ENCODE measurements at places on chromosomes 3 and 15.

GRCh38 chr3:15521573-15521965 lies at the start of gene COLQ:
Gene COLQ, minus strand, starts transcription at chr3:15521706. Its CDS starts 81 bp downstream, at chr3:15521625.
- peak; percentile 23 for DNase-seq

- no peak for DNase-seq
Observed at GRCh38 chr3:108713816-108714215, 43.4 kb downstream of the RETNLB start.

DNA sequence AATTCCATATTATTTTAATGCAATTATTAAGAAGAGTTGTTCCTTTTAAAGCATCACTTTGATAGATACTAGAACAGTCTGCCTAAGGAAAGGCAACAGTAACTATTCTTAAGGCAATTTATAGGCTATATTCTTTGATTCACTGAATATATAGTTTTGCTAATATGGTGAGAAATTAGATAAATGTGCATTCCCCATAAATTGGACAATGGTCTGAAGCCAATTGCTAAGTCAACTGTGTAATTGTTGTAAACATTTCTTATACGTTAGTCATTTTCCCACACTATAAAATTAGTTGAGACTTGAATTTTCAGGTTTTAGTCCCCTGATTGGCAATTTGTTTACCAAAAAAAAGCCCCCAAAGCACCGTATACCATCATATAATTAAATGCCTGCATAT lies 263.0 kb upstream of the NECTIN3 start:
- no peak for DNase-seq

GRCh38 chr15:82810061-82810889 lies 847 bp downstream of the WHAMM start:
- peak; percentile 71 for DNase-seq

DNA sequence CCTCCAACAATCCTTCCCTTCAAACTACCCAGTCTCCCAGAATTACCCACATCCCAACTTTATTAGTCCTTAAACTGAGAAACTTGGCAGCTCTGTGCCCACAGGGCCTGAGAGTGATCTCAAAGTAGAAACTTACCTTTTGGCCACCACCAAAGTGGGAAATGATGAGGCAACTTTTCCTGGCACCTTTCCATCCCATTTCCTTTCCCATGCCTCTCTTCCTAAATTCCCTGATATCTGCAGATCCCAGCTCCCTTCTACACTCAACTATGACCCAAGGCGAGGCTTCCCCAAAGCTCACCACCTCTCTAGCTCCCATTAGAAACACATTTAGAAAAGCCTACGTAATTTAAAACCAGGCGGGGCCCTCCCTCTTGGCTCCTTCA lies 271.9 kb downstream of the FOXP1 start:
- no peak for DNase-seq

- no peak for DNase-seq
Observed at GRCh38 chr15:67510597-67511190, 10.2 kb upstream of the C15orf61 start.

GRCh38 chr3:127035677-127036076 lies 52.8 kb downstream of the PLXNA1 start:
- DNase-seq = no peak

DNA sequence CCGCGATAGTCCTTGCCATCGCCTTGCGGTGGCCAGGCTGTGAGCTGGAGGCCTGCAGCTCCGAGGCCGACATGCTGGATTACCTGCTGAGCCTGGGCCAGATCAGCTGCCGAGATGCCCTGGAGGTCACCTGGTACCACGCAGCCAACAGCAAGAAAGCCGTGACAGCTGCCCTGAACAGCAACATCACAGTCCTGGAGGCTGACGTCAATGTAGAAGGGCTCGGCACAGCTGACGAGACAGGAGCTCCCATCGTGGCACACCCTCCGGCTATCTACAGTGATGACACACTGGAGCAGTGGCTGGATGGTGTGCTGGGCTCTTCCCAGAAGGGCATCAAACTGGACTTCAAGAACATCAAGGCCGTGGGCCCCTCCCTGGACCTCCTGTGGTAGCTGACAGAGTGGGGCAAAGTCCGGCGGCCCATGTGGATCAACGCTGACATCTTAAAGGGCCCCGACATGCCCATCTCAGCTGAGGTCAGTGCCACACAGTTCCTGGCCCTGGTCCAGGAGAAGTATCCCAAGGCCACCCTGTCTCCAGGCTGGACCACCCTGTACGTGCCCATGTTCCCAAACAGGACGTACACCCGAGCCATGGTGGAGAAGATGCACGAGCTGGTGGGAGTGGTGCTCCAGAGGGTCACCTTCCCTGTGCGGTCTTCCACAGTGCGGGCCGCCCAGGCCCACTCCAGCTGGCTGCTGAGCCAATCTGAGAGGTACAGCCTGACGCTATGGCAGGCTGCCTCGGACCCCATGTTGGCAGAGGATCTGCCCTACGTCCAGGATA lies 70.2 kb downstream of the FAM43A start:
- DNase-seq = no peak

DNA sequence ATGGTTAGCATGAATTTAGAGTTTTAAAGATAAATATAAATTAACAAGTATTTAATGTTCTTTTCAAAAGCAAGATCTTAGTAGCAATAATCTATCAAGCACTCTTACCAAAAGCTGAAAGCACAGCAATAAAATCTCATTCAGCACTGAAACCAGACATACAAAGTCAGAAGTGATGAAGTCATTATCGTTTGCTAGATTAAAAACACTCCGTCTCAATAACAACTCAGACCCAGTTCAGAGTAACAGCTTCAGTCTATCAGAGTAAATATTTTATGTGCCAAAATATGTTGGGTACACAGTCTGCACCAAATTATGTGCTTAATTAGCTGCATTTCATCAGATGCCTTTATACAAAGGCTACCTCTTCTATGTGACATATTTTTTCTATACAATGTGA lies 41.6 kb downstream of the CPA3 start:
- no peak for DNase-seq

GRCh38 chr3:142796823-142797222 lies 73.0 kb downstream of the TRPC1 start:
- DNase-seq = no peak

GRCh38 chr3:179156775-179157174 lies 8.6 kb downstream of the PIK3CA start:
- no peak for DNase-seq

- DNase-seq = peak; percentile 16
Observed at GRCh38 chr3:142239421-142239820, 14.0 kb upstream of the GK5 start.

- no peak for DNase-seq
Observed at GRCh38 chr3:55770077-55770476, 283.0 kb upstream of the WNT5A start.

GRCh38 chr3:177563243-177563780 lies 366.0 kb upstream of the TBL1XR1 start:
- DNase-seq = no peak

GRCh38 chr3:18012436-18012835 lies 270.0 kb upstream of the TBC1D5 start:
- DNase-seq = no peak

DNA sequence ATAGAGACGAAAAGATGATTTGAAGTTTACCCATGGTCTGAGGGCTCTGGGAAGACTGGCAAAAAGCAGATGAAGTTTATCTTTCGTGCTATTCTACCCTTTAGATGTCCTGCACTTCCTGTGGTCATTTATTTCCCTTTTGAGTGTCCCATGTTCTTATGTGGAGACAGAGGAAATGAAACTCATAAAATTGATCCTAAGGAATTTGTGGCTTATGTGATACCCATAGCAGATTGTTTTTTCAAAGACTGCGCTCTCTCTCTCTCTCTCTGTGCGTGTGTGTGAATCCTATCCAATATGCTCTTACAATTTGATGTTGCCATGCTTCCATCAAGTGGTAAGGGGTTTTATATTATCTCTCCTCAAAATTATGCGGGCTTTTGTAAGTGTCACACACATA lies 607.5 kb upstream of the DPPA4 start:
- DNase-seq = no peak

- no peak for DNase-seq
Observed at GRCh38 chr3:107718547-107718946, 195.8 kb downstream of the BBX start.

DNA sequence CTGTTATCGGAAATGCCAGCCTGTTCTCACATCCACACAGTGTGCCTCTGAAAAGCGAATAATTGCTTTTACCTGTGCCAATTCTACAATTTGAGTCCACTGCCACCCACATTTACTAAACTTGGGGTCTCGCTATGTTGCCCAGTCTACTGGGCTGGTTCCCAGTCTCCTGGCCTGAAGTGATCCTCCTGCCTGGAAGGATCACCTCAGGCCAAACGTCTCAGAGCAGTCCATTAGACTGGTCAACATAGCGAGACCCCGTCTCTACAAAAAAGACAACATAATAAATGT lies 827 bp upstream of the INO80 start:
- no peak for DNase-seq

GRCh38 chr15:68352401-68353062 lies 75.0 kb downstream of the FEM1B start:
- no peak for DNase-seq

DNA sequence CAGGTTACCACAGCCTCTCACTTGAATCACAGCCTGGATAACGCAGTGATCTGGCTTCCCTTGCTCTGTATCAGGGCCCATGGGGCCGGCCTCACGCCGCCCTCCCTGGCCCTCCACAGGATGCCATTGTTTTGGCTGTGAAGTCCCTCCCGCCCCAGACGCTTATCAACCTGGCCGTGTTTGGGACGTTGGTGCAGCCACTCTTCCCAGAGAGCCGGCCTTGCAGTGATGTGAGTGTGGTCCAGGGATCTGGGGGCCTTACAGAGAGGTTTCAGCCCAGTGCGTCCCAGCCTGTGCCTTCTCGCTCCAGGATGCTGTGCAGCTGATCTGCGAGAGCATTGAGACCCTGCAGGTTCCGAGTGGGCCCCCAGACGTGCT lies 6.6 kb downstream of the VWA5B2 start:
- DNase-seq = no peak

GRCh38 chr3:125511420-125512118 lies 8.4 kb downstream of the SNX4 start:
- no peak for DNase-seq

DNA sequence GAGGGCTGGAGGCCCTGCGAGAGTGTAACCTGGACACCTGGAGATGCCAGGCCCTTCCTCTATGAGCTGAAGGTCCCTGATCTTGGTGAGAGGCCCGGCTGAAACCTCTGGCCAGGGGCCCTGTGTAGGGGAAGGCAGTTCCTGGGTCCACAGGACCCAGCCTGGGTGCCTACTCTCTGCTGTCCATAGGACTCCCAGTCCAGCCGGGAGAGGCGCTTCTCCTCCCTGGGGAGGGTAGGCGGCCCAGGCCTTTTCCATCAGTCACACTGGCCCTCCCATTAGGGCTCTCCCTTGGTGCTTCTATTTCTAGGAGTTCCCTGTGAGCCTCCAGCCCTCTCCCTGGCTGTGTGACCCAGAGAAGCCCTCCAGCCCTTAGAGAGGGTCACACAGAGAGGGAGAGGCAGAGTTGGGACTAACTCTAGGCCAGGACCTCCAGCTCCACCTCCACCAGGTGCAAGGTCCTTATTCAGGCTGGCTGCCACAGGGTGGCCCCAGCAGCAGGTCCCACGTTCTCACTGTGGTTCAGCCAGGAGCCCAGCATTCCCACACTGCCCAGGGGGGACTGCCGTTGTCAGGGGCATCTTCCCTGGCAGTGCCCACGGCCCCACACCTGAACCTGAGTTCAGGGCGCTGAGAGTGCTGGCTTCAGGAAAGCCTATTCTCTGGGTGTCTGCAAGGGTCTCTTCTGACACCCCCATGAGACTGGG lies 146.8 kb downstream of the SMAD6 start:
- DNase-seq = no peak

DNA sequence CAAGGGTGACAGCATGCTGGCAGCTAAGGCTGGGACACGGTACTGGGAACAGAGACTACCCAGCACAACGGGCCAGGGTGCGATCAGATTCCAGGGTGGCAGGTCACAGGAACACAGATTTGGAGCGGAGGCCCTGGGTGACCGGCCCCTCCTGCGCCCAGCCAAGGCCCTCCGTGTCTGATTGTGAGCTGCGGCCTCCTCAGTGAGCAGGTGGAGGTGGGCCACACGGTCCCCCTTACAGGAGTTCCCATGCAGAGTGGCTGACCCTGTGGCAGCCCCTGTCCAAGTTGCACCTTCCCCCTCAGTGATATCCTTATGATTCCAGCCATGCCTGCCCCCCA lies 28.9 kb upstream of the PARL start:
- DNase-seq = no peak

DNA sequence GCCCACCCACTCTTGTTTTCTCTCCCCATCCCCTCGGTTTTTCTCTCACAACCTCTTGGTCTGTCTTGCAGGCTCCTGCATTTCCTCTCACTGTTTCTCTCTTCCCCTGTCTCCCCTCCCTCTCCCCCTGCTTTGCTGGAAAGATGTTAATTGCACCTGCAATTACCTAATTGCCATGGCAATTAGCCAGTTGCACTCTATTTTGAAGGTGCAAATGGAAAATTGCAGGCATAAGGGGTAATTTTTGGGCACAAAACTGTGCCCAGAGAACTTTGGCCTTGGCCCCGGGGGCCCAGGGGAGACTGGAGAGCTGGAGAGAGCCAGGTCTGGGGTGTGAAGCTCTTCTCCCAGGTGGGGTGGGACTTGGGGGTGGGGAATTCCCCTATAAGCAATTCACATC lies 164.5 kb upstream of the TLE3 start:
- DNase-seq = no peak

GRCh38 chr15:52006702-52007340 lies 12.2 kb upstream of the MAPK6 start:
- DNase-seq = no peak

DNA sequence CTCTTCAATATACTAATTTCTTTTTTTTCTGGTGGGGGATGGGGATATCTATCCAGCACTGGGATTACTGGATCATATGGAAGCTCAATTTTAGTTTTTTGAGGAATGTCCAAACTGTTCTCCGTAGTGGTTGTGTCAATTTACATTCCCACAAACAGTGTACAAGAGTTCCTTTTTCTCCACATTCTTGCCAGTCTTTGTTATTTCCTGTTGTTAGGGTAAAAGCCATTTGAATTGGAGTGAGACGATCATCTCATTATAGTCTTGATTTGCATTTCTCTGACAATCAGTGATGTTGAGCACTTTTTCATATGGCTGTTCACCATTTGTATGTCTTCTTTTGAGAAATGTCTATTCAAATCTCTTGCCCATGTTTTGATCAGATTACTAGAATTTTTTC lies 12.8 kb upstream of the WDR49 start:
- DNase-seq = no peak

DNA sequence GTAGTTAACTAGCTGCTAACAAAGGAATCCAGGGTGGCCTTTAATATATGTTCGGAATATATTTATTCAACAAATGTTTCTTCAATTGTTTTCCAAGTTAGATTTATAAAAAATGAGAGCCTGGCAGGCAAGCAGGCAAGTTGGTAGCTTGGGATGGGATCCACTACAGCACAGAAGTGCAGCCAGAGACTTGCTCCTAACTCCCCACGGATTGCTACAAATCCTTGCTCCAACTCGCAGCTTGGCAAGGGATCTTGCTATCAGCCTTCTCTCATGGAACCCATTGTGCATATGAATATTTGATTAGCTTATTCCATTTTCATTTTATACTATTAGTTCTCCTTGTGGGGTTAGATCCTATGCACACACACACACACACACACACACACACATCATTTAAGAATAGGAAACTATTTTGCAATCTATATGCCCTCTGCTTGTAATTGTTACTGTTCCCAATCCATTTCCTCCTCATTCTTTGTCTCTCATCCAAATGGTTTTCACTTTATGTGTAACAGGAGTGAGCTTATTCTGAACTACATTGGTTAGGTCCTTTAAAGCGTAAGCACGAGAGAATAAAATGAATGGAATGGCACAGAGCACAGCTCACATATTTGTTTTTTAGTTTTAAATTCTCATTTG lies 505.6 kb downstream of the LPP start:
- no peak for DNase-seq
